ENCODE measurements at places on chromosomes 3 and 15. TPM values are rescaled to one million over a fixed set of nuclear protein-coding genes. Genes with fewer than 3 reads are reported as not detected.
A peak's percentile ranks its signal among the peaks of the same experiment; 100 is the strongest.

Gene C3orf70
- total RNA-seq = 4.1 TPM

DNA sequence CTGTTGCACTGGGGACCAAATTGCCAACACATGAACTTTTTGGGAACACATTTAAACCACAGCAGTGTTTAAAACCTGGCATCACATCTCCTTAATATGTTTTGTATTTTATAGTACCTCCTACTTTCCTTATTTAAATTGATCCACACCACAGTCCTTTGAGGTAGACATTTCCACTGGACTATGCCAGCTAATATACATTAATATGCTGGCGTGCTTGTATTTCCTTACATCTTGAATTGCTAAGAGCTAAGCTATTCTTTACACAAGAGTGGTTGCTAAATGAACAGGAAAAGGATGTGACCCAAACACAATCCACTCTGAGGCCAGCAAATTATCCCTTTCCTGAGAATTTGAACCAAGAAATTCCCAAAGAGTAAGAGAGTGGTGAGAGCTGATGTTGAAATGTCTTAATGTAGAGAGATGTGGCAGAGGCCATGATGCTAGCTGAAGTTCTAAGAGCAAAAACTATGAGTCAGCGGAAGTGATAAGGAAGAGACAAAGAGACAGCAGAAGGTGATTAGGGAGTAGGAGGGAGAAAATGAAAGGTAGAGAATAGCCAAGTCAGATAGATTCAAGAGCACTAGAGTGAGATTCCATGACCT is 131.2 kb downstream of the CD47 start:
- DNase-seq = no peak
- no peak overlapping the region for H3K4me3 ChIP-seq
- no peaks in the 10 kb centered on the region for H3K27me3 ChIP-seq
- no peak overlapping the region for H3K27ac ChIP-seq

DNA sequence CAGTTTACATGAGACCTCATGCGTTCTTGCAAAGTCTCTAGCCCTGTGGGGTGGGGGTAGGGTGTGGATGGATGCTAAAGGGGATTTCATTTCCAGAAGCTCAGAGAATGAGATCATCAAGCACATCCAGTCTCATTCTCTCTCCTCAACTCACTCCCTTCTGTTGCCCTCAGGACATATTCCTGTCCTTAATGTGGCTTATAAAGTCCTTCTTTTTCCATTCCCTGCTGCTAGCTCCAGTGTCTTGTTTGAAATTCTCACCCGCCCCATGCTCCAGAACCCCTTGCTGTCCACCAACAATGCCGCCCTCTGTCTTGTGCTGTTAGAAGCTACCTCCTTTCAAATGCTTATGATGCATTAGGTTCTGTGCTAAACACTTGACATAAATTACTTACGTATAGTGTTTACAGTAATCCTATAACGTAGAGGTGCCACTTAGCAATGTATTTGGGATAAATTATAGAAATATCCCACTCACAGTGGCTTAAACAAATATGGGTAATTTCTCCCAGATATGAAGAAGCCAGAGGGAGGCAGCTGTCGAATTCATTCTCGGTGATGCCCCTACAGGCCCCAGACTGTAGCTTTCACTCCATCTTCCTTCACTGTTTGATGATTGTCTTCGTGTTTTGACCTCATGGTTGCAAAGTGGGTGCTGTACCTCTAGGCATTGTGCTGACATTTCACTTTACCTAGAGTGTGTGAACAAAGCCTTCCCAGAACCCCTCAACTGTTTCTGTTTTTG is 273.1 kb upstream of the TBL1XR1 start:
- no peak overlapping the region for H3K4me3 ChIP-seq
- H3K27me3 ChIP-seq = no peaks in the 10 kb centered on the region
- no peak overlapping the region for H3K27ac ChIP-seq
- DNase-seq = no peak
- no peaks in the 10 kb centered on the region for H3K4me1 ChIP-seq
- no peaks in the 10 kb centered on the region for H3K36me3 ChIP-seq

Gene CCDC54
- total RNA-seq = not detected

GRCh38 chr3:41710646-41711388 is 251.1 kb downstream of the ULK4 start:
- no peak for DNase-seq
- H3K27ac ChIP-seq = no peak overlapping the region
- H3K27me3 ChIP-seq = no peaks in the 10 kb centered on the region
- H3K4me1 ChIP-seq = no peaks in the 10 kb centered on the region
- H3K4me3 ChIP-seq = no peak overlapping the region

DNA sequence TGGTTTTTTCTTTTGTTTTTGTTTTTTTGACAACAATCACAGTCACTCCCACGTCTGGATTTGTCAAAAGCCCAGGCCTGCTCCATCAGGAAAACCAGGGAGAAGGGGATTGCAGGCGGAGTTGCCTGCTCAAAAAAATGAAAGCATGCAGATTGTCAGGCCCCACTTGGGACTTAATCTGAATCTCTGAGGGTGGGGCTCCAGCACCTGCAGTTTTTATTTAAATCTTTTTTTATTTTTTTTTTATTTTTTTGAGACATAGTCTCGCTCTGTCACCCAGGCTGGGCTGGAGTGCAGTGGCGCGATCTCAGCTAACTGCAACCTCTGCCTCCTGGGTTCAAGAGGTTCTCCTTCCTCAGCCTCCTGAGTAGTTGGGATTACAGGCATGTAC is 140.9 kb downstream of the FOXP1 start:
- H3K27me3 ChIP-seq = no peaks in the 10 kb centered on the region
- no peak for DNase-seq
- H3K4me1 ChIP-seq = peaks cover 61% of the 10 kb centered on the region

- DNase-seq = no peak
- no peak overlapping the region for H3K4me3 ChIP-seq
- no peaks in the 10 kb centered on the region for H3K27me3 ChIP-seq
- no peaks in the 10 kb centered on the region for H3K4me1 ChIP-seq
These were observed 312.8 kb downstream of the CLSTN2 start for GRCh38 chr3:140247775-140248174.

DNA sequence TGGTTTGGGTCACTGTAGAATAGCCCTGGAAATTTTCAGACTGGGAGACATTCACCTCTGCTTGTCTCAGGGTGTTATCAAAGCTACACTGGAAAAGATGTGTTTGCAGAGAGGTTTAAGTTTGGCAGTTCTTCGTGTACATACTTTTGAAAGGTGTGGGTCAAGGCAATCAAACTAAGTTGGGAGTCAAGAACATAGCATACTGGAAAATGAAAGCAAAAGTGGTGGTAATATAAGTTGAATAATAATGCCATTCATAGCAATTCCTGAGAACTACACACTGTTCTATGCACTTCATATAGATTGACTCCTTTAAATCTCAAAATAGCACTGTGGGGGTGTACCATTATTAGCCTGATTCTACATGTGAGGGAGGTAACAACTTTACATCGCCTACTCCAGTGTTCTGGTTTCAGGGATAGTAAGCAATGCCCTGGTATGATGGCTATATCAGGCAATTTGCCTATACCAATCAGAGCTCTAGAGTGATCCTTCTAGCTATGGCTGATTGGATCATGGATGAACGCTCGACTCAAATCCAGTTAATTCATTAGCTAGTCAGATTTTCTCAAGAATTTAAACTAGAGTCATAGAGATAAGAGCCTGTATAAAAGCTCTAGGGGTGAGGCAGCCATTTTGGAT is 44.6 kb upstream of the RASGRP1 start:
- H3K4me1 ChIP-seq = no peaks in the 10 kb centered on the region
- H3K4me3 ChIP-seq = no peak overlapping the region
- H3K27me3 ChIP-seq = no peaks in the 10 kb centered on the region
- H3K27ac ChIP-seq = no peak overlapping the region
- no peaks in the 10 kb centered on the region for H3K36me3 ChIP-seq

DNA sequence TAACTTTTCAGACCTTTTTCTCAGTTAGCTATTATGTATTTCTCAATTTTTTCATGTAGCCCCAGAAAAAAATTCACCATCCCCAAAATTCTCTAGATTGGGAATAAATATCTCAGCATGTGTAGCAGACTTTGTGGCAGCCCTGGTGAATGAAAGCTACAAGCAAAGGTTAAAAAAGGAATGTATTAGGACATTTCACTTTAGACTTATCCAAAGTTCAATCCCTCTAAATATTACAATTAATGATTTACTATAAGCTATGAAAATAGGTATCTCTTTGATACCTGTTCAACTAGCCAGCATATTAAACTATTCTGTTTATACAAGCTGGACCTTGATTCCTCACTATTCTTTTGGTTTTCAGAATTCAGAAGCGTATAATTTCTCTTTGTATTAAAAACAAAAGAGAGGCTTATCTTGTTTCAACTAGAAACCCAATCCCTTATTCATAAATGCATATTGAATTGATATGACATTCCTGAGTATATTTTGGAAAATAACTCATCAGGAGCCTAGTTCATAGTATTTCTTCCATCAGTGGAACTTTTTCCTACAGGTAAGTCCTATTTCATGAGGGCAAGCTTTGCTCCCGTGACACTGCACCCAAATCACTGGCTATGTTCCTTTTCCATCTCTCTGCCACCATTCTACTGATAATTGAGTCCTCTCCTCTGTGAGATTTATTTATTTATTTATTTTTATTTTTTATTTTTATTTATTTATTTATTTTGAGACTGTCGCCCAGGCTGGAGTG is 38.0 kb downstream of the WDR72 start:
- DNase-seq = no peak
- H3K36me3 ChIP-seq = no peaks in the 10 kb centered on the region
- H3K27ac ChIP-seq = no peak overlapping the region
- H3K4me3 ChIP-seq = no peak overlapping the region
- no peaks in the 10 kb centered on the region for H3K27me3 ChIP-seq

GRCh38 chr15:37020852-37021251 is 79.5 kb downstream of the MEIS2 start:
- H3K27ac ChIP-seq = no peak overlapping the region
- H3K4me3 ChIP-seq = no peak overlapping the region
- H3K4me1 ChIP-seq = peaks cover 28% of the 10 kb centered on the region
- no peaks in the 10 kb centered on the region for H3K36me3 ChIP-seq

- H3K27ac ChIP-seq = peak overlapping the region; percentile 55
- no peak overlapping the region for H3K4me3 ChIP-seq
- no peaks in the 10 kb centered on the region for H3K36me3 ChIP-seq
- H3K4me1 ChIP-seq = peaks cover 6% of the 10 kb centered on the region
- DNase-seq = peak; percentile 93
These were observed 67.2 kb downstream of the EIF4E3 start for GRCh38 chr3:71657831-71658530.

GRCh38 chr3:36597422-36597821 is 166.9 kb downstream of the DCLK3 start:
- DNase-seq = no peak
- no peaks in the 10 kb centered on the region for H3K36me3 ChIP-seq
- H3K27ac ChIP-seq = no peak overlapping the region
- no peaks in the 10 kb centered on the region for H3K27me3 ChIP-seq
- no peak overlapping the region for H3K4me3 ChIP-seq

Gene SYNPR
- total RNA-seq = not detected

Gene EXD1
- total RNA-seq = not detected

DNA sequence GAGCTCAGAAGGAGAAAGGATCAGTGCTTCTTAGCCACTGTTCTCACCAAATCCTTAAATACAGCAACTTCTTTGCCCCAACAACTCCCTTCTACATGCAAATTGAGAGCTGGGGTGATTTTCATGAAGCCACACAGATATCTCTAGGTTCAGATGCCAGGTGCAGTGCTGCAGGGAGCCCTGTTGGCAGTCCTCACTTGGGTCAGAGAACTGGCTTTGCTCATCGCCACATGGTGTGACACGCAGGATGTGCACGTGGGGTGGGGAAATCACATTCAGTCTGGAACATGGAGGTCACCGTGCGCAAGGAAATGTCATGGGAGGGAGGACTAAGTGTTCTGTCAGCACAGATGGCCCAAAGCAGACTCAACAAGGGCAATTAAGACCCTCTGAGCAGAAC is 103.8 kb downstream of the WDR76 start:
- no peak overlapping the region for H3K27ac ChIP-seq
- DNase-seq = no peak
- H3K27me3 ChIP-seq = no peaks in the 10 kb centered on the region
- no peak overlapping the region for H3K4me3 ChIP-seq
- H3K4me1 ChIP-seq = no peaks in the 10 kb centered on the region

DNA sequence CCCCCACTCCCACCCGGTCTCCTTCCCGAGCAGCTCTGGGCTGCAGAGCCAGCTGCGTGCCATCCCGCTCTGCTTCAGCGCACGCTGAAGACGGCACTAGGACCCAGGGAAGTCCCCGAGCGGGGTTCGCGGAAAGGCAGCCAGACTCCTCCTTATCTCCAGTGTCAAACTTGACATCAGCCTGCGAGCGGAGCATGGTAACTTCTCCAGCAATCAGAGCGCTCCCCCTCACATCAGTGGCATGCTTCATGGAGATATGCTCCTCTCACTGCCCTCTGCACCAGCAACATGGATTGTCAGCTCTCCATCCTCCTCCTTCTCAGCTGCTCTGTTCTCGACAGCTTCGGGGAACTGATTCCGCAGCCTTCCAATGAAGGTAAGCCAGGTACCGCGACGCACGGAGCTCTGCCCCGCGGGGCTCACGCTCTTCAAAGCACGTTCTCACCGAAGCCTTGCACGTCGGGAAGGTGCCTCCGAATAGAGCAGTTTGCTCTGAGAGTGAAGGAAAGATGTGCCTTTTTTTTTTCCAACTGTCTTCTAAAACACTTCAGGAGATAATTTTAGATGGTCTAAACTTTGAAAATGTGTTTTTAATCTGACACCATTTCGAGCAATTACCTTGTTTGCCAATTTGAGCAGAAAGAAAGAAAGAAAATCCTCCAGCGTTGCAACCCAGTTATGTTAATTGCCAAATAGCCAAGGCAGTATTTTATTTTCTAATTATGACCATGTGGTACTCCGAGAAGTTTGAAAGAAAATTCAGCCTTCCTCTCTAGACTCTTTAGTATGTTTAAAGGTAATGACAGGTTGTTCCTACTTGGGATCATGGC is at the start of gene EPHA3:
Gene EPHA3, plus strand, starts transcription at position 161 of the 830 bp plus-strand sequence. Its CDS starts 128 bp downstream, at position 289.
- no peak within 1 kb of the TSS for H3K27ac ChIP-seq
- no peaks in the 10 kb centered on the region for H3K36me3 ChIP-seq
- peaks cover 7% of the 10 kb centered on the region for H3K4me1 ChIP-seq
- H3K4me3 ChIP-seq = peak within 1 kb of the TSS; percentile 43
- H3K27me3 ChIP-seq = peaks cover 43% of the 10 kb centered on the region

DNA sequence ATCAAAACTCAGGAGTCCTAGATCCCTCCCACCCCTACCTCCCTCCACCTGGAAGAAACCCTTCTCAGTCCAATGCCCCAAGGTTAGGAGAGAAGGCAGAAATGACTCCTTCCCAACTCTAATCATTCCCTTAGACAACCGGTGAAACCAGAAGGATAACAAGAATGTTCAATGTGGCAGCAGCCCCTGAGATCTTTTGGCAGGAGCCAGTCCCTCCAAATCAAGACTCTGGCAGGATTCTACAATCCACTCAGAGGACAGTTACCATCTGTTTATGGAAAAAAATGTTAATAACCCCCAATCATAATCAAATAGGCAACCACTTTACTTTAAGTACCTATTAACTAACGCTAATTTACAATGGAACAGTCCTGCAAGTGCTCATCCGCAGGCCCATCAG is 136.5 kb downstream of the NTRK3 start:
- no peak overlapping the region for H3K27ac ChIP-seq
- DNase-seq = no peak
- no peak overlapping the region for H3K4me3 ChIP-seq
- no peaks in the 10 kb centered on the region for H3K27me3 ChIP-seq
- H3K36me3 ChIP-seq = no peaks in the 10 kb centered on the region

GRCh38 chr15:45653702-45654424 is 19.0 kb downstream of the SQOR start:
- H3K27me3 ChIP-seq = no peaks in the 10 kb centered on the region
- H3K4me1 ChIP-seq = peaks cover 40% of the 10 kb centered on the region
- peak overlapping the region; percentile 2 for H3K27ac ChIP-seq
- H3K4me3 ChIP-seq = no peak overlapping the region

GRCh38 chr3:14913071-14913925 is 34.1 kb upstream of the NR2C2 start:
- DNase-seq = no peak
- H3K27ac ChIP-seq = no peak overlapping the region
- peaks cover 16% of the 10 kb centered on the region for H3K36me3 ChIP-seq
- no peak overlapping the region for H3K4me3 ChIP-seq
- no peaks in the 10 kb centered on the region for H3K4me1 ChIP-seq

Gene TNFSF10
- 140 TPM for total RNA-seq

All from upper lobe of right lung (tissue), 1 donor.